ENCODE measurements at places on chromosomes 3 and 15.

DNA sequence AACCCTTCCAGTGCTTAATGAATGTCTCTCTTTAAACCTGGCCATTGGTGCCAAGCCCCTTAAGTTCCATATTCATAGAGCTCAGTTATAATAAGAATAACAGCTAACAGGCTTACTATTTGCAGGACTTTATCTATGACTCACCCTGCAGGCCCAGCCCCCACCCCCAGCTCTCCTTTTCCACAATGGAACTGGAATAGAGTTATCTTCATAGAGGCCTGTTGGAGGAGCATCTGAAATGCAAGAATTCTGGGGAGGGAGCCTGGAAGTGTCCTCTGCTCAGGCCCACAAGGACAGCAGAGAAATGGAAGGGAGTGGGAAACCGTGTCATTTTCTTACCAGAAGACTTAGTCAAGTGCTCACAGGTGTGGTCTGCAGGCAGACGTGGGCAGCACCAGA is 52.8 kb downstream of the SEMA5B start:
- DNase-seq, result no peak

- DNase-seq, result no peak
Observed at GRCh38 chr15:75431682-75432081, 19.8 kb downstream of the SIN3A start.

DNA sequence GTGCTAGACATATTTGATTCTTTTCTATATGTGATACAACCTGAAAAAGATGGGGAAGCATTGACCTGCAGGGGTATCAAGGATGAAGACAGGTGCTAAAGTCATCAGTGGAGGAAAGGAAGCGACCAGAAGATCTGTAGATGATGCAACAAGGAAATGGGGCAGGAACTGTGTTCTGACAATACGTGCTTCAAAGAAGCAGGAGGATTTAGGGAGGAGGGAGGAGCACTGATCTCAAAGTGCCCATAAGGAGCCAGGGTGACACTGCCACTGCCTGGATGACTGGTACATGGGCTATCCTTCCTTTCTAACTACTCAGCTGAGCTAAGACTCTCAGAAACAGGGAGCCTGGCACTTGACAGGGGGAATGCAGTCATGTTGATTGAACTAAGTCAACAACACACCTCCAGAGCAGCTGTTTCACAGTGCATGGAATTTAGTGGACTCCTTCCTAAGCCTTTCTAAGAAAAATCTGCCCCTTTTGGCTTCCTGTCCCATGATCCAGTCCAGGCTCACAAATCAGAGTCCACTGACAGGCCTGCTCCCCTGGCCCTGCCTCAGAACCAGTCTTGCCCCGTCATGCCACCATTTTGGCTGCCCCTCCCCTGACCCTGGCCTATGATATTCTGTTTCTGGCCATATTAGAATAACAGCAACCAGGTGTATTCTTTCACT is 12.0 kb downstream of the LYSMD4 start:
- DNase-seq, result no peak

- no peak for DNase-seq
Observed at GRCh38 chr3:152416808-152417580, 148.3 kb downstream of the MBNL1 start.

GRCh38 chr15:82919231-82919886 is 33.2 kb downstream of the HOMER2 start:
- DNase-seq, result peak; percentile 3

DNA sequence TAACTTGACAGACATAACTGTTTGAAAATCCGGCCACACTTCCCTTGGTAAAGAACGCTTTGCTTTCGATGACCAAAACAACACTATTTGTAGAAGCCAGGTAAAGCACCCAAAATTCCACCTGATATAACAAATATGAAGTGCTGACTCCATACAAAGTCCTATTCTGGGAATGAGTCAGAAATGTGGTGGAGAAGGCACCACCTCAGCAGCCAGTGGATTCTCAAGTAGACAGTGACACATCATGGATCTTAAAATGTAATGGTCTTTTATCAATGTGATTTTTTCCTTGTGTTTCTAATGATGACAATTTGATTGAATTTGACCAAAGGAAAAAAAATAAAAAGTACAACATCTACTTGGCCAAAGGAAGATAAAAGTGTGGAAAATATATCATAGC is 135.0 kb upstream of the WNT5A start:
- no peak for DNase-seq

- no peak for DNase-seq
Observed at GRCh38 chr3:100702082-100702979, 7.0 kb upstream of the TFG start.

- DNase-seq, result no peak
Observed at GRCh38 chr15:68205954-68206539, 915 bp upstream of the CALML4 start.

DNA sequence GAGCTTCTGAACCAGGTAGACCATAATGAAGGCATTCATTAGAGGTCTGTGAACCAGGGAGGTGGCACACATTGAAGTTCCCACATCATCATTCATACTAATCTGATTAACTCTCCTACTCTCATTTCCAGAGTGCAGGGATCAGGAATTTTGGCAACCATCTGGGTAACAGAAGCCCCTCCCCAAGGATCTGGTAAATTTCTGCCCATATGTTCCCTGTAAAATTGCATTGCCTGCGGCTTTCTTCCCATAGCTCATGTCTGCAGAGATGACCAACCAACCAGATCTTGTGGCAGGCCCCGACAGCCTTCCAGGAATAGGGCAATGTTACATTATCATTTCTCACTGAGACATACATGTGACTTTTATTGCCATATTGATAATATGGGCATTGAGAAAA is 111.4 kb upstream of the CHL1 start:
- DNase-seq, result no peak

DNA sequence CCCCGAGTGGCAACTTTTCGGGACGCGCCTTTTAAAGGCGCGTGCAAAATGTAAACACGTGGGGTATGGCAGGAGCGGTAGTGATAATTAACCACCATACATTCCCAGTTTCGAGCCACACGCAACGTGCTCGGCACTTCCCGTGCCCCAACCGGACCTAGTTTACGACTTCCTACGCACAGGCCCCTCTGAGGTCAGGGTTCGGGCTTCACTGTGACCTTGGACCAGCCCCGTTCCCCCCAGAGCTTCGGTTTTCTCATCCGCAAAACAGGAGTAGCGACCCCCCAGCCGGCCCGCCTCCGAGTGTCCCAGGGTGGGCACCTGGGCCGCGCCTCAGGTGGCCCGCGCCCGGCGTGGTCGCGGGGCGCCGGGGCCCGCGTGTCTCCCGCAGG is 451 bp downstream of the CHCHD4 start:
- peak; percentile 31 for DNase-seq
